Common myeloid progenitor, CD34-positive (primary cell): ENCODE measurements at places on chromosomes 1 and 21.
A peak's percentile ranks its signal among the peaks of the same experiment; 100 is the strongest.

GRCh38 chr1:205346956-205347574, 9.7 kb downstream of the KLHDC8A start:
- H3K36me3 ChIP-seq, result no peaks in the 10 kb centered on the region
- peaks cover 11% of the 10 kb centered on the region for H3K4me1 ChIP-seq
- DNase-seq, result peak; percentile 44
- peaks cover 35% of the 10 kb centered on the region for H3K27me3 ChIP-seq

GRCh38 chr1:180636138-180636537, 4.3 kb downstream of the XPR1 start:
- DNase-seq, result peak; percentile 11
- H3K27me3 ChIP-seq, result no peaks in the 10 kb centered on the region

DNA sequence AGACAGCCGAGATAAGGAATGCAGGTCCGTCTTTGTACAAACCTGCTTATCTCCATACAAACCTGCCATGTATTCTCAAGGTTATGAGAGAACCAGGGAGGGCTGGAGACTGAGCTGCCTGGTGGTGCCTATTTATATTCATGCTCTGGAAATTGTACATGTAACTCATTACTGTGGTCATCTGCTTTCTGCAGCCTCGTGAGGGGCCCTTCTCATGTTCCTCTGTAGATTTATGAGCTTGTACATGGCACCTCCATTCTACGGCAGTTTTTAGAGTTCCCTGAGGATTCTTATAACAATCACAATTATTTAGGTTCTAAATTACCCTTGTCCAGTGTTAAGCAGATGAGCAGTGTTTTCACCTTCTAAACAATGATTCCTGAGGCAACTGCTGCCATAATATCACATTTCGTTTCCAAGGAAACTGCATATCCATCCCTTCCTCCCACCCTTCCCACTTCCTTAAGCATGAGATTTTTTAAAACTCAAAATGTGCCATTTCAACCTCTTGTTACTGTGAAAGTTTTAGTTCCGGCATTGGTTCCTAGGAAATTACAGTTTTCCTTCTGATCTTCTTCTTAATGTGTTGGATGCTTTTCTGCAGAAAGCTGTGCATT, 112.1 kb downstream of the ST6GALNAC3 start:
- H3K4me1 ChIP-seq, result no peaks in the 10 kb centered on the region
- DNase-seq, result no peak
- no peak overlapping the region for H3K27ac ChIP-seq
- H3K36me3 ChIP-seq, result no peaks in the 10 kb centered on the region
- no peak overlapping the region for H3K4me3 ChIP-seq
- H3K27me3 ChIP-seq, result no peaks in the 10 kb centered on the region

GRCh38 chr1:38791892-38792291, 67.7 kb downstream of the RRAGC start:
- no peak overlapping the region for H3K27ac ChIP-seq
- peaks cover 6% of the 10 kb centered on the region for H3K27me3 ChIP-seq
- H3K36me3 ChIP-seq, result no peaks in the 10 kb centered on the region
- DNase-seq, result no peak

DNA sequence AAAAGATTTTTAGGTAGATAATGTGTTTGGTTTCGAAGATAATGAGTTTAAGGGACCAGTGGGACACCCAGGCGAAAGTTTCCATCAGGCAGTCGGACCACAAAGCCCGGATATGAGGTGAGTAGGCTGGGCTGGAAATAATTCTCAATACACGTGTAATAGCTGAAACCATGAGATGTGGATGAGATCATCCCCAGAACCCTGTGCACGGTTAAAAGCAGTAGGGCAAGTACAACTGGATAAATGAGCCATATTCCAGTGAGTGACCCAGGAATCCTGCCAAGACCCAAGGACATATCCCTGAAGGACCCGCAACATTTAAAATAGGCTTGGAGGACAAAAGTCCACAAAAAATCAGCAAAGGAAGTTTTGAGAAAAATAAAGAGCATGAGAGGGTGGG, 21.5 kb upstream of the NHLH2 start:
- H3K27me3 ChIP-seq, result no peaks in the 10 kb centered on the region
- no peak for DNase-seq
- peaks cover 3% of the 10 kb centered on the region for H3K4me1 ChIP-seq
- H3K4me3 ChIP-seq, result no peak overlapping the region

DNA sequence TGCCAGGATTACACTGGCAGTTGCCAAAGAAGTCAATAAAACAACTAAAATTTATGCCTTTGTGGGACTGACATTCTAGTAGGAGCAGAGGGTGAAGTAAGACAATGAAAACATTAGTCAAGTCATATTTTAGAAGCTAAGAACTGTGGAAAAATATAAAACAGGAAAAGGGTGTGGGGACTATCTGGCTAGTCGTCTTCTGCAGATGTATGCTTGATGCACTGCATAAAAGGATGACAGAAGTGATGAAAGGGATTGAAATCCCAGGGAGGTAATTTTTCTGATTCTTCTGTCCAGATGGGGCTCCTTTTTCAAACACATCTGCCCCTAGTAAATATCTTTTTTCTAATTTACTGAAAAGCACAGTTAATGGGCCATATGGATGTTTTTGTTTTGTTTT, 706.3 kb downstream of the ADGRL2 start:
- no peaks in the 10 kb centered on the region for H3K4me1 ChIP-seq
- H3K27me3 ChIP-seq, result no peaks in the 10 kb centered on the region
- no peak for DNase-seq
- H3K4me3 ChIP-seq, result no peak overlapping the region

DNA sequence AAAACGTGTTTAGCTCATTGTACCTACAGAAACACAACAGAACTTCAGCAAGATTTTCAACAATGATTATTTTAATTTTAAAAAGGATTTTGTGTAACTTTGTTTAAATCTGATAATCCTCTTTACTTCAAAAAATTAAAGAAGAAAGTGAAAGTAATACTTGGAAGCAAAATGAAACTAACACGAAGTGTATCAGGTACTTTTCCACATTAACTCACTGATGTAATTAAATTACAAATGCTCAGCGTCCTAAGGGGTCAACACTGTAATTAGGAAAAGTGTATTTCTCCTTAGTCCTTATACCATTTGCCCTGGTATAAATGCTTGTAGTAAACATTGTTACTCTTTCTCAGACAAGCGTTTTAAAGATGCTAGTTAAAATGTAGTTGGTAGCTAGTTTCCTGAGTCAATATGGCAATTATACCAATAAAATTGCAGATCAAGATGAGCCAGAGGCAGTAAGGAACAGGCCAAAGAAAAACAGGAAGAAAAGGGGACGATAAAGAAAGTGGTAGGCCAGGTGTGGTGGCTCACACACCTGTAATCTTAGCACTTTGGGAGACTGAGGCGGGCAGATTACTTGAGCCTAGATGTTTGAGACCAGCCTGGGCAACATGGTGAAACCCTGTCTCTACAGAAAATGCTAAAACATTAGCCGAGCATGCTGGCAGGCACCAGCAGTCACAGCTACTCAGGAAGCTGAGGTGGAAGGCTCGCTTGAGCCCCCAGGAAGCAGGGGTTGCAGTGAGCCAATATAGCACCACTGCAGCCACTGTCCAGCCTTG, 553.0 kb downstream of the SMYD3 start:
- no peaks in the 10 kb centered on the region for H3K36me3 ChIP-seq
- H3K27me3 ChIP-seq, result no peaks in the 10 kb centered on the region
- H3K4me3 ChIP-seq, result peak overlapping the region; percentile 68
- H3K27ac ChIP-seq, result peak overlapping the region; percentile 67

DNA sequence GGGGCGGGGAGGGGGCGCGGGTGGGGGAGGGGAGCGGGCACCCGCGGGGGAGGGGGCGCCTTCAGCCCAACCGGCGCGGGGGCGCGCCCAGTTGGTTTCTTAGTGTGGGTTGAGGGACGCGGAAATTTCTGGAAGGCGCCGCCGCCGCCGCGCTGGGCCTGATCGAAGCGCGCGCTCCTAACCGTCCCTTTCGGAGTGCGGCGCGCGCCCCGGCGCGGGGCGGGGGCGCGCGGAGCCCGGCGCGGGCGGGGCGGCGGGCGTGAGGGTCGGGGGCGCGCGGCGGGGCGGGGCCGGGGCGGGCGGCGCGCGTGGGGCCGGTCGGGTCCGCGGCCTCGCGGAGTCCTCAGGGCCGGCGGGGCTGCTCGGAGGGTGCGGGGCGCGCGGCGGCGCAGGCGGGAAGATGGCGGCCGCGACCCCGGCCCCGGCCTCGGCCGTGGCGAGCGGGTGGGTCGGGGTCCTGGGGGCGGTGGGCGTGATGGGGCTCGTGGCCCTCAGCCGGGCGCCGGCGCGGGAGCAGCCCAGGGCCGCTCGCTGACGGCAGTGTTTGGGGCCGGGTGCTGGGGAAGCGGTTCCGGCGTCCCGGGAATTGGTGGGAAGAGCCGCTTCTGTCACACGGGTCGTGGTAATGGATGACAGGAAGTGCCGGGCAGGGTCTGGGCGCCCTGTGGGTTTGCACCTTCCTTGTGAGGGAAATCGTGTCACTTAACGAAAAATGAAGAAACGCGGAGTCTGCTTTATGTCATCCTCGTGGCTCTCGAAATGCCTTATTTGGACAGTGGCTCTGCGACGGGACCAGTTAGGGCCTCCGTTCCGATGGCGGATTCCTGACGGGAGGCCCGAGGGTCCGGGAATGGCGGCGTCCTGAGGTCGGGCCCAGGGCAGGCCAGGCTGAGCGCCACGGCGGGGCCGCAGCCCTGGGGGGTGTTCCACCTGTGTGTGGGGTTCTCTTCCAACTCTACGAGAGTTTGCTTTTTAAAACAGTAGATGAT, 764 bp downstream of the PKNOX1 start:
- peak; percentile 77 for DNase-seq
- peak overlapping the region; percentile 86 for H3K4me3 ChIP-seq
- peak overlapping the region; percentile 85 for H3K27ac ChIP-seq
- H3K36me3 ChIP-seq, result peaks cover 8% of the 10 kb centered on the region

DNA sequence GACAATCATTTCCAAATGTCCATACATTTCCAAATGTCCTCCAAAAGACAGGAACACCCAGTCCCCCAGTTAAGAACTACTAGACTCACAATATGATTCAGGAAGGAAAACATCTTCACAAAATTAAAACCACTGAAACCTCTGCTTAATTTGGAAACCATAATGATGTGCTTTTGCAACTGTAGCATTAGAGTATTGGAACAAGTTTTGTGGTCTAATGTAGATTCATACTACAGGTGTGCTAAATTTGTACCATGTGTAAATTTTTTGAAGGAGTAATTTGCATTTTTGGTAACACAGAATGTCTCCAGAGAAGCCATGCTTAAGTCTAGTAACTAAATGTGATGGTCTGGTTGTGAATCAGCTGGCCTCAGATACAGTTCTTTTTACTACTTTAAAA, 129.6 kb downstream of the DPYD start:
- no peaks in the 10 kb centered on the region for H3K27me3 ChIP-seq
- H3K4me3 ChIP-seq, result no peak overlapping the region
- no peak for DNase-seq
- H3K27ac ChIP-seq, result no peak overlapping the region
- no peaks in the 10 kb centered on the region for H3K36me3 ChIP-seq

GRCh38 chr1:29673228-29673500, 436.8 kb downstream of the PTPRU start:
- H3K4me1 ChIP-seq, result no peaks in the 10 kb centered on the region
- no peak for DNase-seq
- no peaks in the 10 kb centered on the region for H3K36me3 ChIP-seq
- H3K27me3 ChIP-seq, result no peaks in the 10 kb centered on the region
- H3K27ac ChIP-seq, result no peak overlapping the region

GRCh38 chr1:175273376-175274031, 80.9 kb upstream of the KIAA0040 start:
- H3K27me3 ChIP-seq, result no peaks in the 10 kb centered on the region
- H3K4me1 ChIP-seq, result no peaks in the 10 kb centered on the region
- no peaks in the 10 kb centered on the region for H3K36me3 ChIP-seq
- DNase-seq, result no peak

DNA sequence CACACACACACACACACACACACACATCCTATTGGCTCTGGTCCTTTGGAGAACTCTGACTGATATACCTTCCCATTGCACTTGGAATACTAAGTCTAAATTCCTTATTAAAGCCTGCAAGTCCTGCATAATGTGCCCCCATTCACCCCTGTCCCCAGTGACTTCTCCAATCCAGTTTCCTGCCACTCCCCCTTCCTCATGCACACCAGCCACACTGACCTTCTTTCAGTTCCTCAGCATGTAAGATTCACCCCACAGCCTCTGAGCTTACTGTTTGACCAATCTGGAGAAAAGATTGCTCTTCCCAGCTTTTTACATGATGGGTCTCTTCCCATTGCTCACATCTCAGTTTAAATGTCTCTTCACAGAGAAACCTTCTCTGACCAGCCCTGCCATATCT, 146.6 kb downstream of the TBX15 start:
- H3K27ac ChIP-seq, result no peak overlapping the region
- no peak for DNase-seq
- no peak overlapping the region for H3K4me3 ChIP-seq

GRCh38 chr1:110229348-110230001, 19.4 kb downstream of the KCNC4 start:
- no peak overlapping the region for H3K4me3 ChIP-seq
- peaks cover 21% of the 10 kb centered on the region for H3K36me3 ChIP-seq
- no peaks in the 10 kb centered on the region for H3K4me1 ChIP-seq
- DNase-seq, result no peak
